ENCODE measurements at places on chromosomes 3 and 15.

GRCh38 chr15:70708839-70709238 lies 54.5 kb downstream of the UACA start:
- DNase-seq, result no peak

GRCh38 chr3:183541235-183541655 lies 14.3 kb downstream of the KLHL6 start:
- DNase-seq, result no peak

GRCh38 chr3:159938714-159939113 lies 49.9 kb upstream of the IL12A start:
- DNase-seq, result no peak

- no peak for DNase-seq
Observed at GRCh38 chr15:81346611-81347010, 22.7 kb upstream of the STARD5 start.

- no peak for DNase-seq
Observed at GRCh38 chr3:149593418-149594160, 64.2 kb downstream of the WWTR1 start.

GRCh38 chr15:60701261-60702019 lies 222.5 kb upstream of the ICE2 start:
- DNase-seq, result no peak

- no peak for DNase-seq
Observed at GRCh38 chr15:94263341-94264273, 32.2 kb downstream of the MCTP2 start.

DNA sequence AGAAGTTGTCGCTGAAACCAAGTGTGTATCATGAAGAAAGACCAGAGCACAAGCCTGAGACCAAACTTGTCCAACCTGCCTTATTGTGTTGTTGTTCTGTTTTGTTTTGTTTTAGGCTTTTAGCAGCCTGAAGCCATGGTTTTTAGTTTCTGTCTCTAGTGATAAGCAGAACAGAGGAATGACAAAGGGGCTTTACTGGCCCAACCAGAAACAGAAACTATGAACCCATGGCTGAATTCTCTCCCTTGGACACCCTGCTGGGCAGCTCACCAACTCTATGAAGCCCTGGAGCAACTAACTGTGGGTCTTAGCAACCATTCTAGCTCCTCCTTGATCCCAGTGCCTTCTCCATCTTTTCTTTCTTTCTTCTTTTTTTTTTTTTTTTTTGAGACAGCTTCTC lies 30.3 kb downstream of the HCLS1 start:
- DNase-seq, result no peak

GRCh38 chr3:43001094-43001553 lies 22.0 kb downstream of the GASK1A start:
- no peak for DNase-seq

DNA sequence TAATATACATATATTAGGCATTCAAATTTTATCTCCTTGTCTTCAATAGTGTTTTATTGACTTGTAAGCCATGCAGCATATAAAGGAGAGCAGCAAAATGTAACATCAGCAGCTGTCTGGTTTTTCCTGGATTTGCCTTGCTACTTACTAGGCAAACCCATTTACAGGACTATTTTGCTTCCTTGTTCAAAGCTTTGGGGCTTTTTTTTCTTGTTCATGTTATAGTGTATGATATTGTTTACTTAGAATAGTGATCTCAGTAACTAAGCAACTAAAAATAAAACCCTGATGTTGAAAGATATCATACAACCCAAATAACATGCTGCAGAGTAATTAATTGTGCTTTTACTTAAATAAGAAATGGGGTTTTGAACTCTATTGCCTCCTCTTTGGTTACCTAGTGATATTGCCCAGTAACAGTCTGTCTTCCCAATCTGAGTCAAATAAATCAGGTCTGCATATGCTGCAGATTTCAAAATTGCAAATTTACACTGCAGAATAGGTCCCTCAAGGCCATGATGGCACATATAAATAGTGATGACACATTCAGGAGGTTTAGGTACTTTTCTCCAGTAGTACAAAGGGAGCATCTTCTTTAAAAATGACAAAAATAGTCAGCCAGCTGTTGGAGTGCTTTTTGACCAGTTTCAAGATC lies 578.1 kb upstream of the NECTIN3 start:
- DNase-seq, result no peak

DNA sequence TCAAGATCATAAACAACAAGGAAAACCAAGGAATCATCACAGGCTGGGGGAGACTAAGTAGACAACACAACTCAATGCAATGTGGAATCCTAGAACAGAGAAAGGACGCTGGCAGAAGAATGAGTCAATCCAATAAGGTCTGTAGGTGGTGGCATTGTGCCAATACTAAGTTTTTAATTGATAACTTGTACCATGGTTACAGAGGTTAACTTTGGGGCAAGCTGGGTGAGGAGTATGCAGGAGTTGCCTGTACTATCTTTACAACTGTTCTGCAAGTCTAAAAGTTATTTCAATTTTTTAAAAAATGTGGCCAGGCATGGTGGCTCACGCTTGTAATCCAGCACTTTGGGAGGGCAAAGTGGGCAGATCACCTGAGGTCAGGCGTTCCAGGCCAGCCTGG lies 46.2 kb downstream of the RORA start:
- DNase-seq, result no peak

DNA sequence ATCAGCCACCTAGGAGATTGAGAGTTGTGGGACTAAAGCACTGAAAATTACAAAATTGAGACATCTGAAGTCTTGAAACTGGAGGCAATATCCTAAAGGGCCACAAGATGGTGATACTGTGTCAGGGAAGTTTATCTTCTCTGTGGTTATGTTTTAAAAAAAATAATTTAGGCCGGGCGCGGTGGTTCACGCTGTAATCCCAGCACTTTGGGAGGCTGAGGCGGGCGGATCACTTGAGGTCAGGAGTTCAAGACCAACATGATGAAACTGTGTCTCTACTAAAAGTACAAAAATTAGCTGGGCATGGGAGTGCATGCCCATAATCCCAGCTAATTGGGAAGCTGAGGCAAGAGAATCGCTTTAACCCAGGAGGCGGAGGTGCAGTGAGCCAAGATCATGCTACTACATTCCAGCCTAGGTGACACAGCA lies 17.9 kb upstream of the NIT2 start:
- peak; percentile 39 for DNase-seq

- DNase-seq, result no peak
Observed at GRCh38 chr3:192642651-192643050, 84.7 kb downstream of the FGF12 start.

- DNase-seq, result no peak
Observed at GRCh38 chr3:187719628-187720336, 17.4 kb upstream of the RTP2 start.

- DNase-seq, result no peak
Observed at GRCh38 chr3:8637348-8637747, 7.2 kb downstream of the SSUH2 start.

DNA sequence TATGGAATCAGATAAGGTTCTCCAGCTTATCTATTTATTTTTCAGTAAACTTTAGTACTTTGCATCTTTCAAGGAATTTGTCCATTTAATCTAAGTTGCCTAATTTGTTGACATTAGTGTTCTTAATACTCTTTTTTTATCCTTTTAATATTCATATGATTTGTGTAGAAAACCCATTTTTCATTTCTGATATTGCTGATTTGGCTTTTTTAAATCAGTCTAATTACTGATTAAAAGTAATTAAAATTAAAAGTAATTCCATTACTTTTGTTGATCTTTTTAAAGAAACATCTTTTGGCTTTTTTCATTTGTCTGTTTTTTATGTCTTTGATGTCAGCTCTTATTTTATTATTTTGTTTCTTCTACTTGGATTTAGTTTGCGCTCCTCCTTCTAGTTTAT lies 101.2 kb downstream of the CGGBP1 start:
- DNase-seq, result no peak

- no peak for DNase-seq
Observed at GRCh38 chr3:152738656-152739055, 96.3 kb upstream of the P2RY1 start.

DNA sequence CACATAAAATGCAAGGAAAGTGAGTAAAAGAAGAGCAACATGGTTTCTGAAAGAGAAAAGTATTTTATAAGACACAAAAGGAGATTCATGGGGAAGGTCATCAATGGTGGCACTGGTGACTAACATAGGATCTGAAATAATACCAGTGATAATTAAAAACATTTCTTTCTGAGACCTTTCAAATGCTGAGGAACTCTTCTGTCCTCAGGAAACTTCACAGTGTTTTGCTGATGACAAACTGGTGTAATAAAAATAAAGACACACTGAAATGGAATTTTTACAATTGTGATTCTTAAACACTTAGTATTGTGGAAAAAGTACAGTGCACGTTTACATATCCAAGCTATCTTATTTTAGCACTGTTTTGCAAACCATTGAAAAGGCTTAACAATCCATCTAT lies 80.4 kb upstream of the ZBTB20 start:
- no peak for DNase-seq

- DNase-seq, result no peak
Observed at GRCh38 chr3:13075318-13075717, 2.1 kb upstream of the IQSEC1 start.

GRCh38 chr3:176968631-176969030 lies 228.7 kb downstream of the TBL1XR1 start:
- no peak for DNase-seq
